CMK (cell line): ENCODE measurements at places on chromosomes 7 and 10.
A peak's percentile ranks its signal among the peaks of the same experiment; 100 is the strongest.

DNA sequence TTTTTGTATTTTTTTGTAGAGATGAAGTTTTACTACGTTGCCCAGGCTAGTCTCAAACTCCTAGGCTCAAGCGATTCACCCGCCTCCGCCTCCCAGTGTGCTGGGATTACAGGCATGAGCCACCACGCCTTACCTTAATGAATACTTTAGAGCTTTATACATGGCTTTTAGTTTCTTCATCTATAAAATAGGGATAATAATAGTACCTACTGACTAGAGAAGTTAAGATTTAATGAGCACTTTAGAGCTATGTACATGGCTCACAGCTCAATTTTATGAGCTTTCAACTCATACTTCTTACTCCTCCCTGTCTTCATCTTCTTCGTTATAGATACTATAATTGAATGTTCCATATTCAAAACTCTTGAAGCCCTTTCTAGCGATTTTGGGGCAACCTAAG, 229.7 kb upstream of the KAT6B start:
- DNase-seq: no peak

DNA sequence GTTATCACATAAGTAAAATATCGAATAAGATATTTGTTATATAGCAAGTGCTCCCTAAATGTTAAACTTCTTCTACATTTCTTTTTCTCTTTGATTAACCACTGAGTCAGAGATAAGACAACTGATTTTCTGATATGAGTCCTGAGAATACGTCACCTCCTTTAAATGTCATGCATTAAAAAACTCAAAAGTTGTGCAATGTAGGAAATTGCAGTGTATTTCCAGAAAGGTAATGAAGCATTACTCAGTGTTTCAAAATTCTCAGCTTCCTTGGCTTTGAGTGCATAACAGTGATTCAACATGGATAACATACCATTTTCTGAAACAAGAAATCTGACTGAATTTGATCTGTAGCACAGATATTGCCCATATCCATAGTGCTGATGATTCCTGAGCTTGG, 155.8 kb downstream of the BMPER start:
- no peak for DNase-seq

GRCh38 chr7:18020138-18020715, 7.4 kb downstream of the PRPS1L1 start:
- no peak for DNase-seq

GRCh38 chr7:98514211-98515031, 102.7 kb upstream of the NPTX2 start:
- DNase-seq: no peak

DNA sequence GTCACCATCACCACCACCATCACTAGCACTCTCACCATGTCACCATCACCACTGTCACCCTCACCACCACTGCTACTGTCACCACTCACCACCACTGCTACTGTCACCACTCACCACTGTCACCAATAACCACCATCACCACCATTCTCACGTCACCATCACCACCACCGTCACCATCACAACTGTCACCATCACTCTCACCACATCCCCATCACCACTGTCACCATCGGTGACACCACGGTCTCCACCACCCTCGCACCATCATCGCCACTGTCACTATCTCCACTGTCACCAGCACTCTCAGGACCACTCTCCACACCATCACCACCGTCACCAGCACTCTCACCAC, 130.4 kb downstream of the MAD1L1 start:
- no peak for DNase-seq

DNA sequence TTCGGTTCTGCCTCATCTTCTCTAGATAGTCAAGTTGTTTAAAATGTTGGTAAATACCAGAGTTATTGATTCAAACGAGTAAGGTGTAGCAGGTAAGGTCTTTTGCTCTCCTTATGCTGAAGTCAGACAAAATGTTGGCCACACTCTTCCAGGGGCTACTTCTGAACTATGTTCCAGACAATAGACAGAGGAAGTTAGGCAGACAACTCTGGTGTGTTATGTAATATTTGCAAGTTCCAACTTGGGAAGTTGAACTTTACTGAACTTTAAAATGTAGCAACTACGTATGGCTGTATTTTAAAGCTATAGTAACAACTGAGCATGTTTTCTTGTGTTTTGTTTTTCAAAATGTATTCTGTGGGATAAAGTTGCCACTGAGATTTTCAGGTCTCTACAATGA, 125.7 kb upstream of the NEBL start:
- no peak for DNase-seq

- no peak for DNase-seq
Measured at GRCh38 chr7:94561841-94562514, 52.4 kb downstream of the CASD1 start.

DNA sequence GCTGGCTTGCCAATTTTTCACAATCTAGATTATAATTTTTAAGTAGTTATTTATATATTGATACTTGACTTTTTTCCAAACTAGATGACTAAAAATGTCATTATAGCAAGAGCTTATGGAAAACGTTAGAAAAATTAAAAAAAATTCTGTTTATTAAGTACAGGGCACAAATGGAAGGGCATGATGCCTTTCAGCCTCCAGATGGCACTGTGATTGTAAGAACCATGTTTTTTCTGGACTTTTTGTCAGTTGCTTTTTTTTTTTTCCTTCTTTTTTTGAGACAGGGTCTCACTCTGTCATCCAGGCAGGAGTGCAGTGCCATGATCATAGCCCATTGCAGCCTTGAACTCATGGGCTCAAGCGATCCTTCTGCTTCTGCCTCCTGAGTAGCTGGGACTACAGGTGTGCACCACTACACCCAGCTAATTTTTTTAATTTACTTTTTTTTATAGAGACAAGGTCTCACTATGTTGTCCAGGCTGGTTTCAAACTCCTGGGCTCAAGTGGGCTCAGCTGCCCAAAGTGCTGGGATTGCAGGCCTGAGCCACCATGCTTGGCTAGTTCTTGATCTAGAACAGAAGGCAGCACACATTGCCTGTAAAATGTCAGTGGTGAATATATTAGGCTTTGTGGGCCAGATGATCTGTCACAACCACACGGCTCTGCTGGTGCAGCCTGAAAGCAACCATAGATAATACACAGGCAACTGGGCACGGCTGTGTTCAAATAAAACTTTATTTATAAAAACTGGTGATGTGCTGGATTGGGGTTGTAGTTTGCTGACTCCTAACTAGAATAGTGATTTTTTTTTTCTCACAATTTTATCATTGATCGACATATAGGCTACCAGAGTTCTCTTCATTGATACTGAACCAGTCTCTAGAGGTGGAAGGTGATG, 27.4 kb downstream of the UCMA start:
- DNase-seq: peak; percentile 5

GRCh38 chr10:132306343-132306685, 1.4 kb downstream of the STK32C start:
- no peak for DNase-seq

DNA sequence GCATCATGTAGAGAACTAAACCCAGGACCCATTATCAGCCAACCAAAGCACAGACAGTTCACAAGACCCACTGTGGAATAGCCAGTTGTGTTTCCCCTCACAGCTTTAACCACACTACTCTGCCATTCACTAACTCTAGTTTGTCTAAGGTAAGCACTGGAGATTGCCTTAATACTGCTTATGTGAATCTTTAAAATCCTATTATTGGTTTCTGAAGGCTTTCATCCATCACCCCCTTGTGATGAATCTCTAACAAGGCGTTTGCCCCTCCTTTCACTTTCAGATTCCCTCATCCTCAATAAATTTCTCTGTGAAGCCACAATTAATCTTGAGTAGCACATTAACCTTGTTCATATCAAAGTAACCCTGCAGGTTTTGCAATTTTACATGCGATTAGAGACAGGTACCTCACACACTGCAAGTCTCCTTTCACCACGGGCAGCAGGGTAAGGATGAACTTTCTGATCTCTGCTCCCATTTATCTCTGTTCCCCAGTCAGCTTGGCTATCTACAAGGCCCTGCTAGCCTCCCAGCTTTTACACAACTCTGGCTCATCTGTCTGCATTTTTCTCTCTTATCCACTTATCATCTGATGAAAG, 785.6 kb downstream of the REEP3 start:
- no peak for DNase-seq

DNA sequence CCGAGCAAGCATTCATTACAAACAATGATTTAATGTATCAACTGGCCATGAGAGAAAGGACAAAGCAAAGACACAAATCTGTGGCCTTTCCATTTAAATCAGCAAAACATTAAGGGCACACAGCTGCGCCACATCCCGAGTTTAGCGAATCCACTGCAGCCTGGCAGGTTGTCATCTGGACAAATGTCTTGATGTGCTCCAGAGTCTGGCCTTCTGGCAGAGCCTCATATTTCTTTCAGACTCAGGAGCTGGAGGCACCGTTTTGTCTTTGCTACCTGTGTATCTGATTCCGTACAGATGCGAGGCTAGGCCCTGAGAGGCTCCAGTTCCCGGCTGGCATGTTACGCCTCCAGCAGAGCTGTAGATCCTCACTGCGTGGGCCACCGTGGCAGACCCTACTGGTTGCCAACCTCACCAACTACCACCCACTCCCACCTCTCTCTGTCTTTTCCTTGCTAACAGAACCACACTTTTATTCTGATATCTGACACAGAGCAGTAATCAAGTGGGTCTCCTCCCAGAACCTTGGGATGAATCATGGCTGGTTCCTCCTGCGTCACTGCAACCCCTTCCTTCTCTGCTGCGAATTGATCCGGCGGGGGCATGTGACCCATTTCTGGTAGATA, 40.9 kb upstream of the EFCAB10 start:
- DNase-seq: no peak

DNA sequence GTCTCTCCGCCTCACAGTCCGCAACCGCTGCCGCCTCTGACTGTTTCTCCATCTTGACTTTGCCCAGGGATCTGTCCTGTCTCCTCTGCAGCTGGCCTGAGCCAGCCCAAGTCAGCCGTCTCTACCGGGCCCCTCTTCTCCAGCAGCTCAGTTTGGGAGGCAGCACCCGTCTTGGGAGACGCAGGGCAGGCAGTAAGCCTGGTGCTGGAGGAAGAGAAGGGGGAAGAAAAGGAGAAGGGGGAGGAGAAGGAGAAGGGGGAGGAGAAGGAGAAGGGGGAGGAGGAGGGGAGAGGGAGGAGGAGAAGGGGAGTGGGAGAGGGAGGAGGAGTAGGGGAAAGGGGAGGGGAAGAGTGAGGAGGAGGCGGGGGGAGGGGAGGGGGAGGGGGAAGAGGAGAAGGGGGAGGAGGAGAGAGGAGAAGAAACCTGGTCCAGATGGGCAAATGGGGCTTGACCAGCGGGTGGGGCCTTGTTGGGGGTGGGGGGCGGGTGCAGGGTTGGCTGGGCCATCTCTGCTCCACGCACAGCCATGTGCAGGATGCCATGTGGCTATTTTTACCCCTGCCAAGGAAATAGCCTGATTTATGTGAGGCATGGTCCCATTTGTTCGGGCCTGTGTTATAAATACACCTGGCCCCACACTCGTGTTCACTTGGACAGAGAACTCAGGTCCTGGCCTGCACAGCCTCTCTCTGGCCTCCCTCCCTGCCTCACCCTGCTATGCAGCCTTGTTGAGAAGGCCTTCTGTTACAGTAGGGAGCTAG, 35.9 kb upstream of the FZD9 start:
- no peak for DNase-seq

DNA sequence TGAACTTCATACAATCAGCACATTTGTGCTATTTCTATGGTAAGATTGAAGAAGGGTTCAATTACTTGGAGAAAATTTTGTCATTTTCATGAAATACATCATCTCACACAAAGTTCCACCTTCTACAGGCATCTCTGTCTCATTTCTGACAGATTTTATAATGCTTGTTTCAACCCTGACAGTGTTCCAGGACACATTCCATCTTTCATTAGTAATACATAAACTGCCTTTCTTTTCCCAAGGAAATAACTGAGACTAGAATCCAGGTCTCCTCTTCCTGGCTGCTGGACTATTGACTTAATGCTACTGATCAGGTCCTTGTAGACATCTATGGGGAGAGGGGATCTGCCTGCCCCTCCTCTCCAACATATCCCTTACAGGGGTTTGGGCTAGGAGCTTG, 70.1 kb upstream of the PLPP4 start:
- DNase-seq: no peak

- DNase-seq: no peak
Measured at GRCh38 chr10:24550680-24551079, 173.0 kb downstream of the ARHGAP21 start.

GRCh38 chr10:125472010-125472607, 210.9 kb downstream of the TEX36 start:
- DNase-seq: no peak

DNA sequence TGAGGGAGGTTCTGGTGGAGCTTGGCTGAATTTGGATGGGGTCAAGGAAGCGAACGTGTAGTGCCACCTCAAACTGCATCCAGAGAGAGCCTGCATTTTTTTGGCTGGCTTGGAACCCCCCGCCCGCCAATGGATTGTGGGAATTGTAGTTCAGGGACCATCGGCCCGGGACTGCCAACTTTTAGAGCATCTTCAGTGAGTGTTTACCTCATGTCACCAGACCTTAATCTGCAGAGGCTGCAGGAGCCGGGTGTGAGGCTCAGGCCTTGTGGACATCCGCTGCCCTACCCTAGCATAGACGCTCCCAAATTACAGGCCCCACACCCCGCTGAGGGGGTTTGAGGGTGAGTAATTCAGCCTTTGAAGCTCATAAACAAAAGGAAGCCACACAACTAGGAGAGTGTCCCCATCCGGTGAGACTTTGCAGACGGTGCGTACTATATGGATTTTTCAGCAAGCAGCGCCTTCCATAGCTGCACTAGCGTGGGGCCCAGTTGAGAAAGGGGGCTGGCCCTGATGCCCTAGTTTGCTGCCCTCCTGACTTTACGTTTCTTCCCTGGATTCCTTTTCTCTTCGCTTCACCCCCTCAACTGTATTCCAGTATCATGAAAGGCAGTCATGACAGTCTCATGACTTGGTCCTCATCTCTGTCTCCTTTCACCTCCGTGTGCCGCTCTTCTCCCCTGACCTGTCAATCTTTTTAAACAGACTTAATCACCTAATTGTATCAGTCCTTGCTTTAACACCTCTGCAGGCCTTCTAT, 717 bp downstream of the CNPY4 start:
- DNase-seq: no peak

GRCh38 chr10:54434782-54435181, 366.2 kb downstream of the PCDH15 start:
- DNase-seq: no peak

GRCh38 chr7:41220266-41220665, 482.6 kb downstream of the INHBA start:
- DNase-seq: no peak

GRCh38 chr10:132489053-132489703, 48.4 kb upstream of the INPP5A start:
- no peak for DNase-seq

- no peak for DNase-seq
Measured at GRCh38 chr7:2260820-2261219, 18.8 kb downstream of the NUDT1 start.

DNA sequence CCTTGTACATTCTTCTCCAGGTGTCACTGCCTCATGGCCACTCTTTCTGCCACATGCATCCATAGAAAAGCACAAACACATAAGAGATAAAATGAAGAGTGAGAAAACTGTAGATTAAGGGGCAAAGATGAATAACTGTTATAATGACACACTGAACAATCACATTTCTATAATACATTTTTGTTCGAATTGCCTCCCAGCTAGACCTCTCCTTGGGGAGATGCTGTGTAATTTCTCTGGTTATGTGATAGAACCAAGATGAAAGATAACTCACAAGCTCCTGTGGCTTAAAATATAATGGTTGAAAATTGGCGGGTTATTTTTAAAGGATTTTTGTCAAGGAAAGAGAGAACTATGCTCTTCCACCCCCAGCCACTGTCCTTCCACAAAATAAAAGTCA, 60.2 kb upstream of the STEAP1 start:
- DNase-seq: no peak

GRCh38 chr10:62080905-62081304, 179.4 kb downstream of the ARID5B start:
- no peak for DNase-seq
